ENCODE measurements at places on chromosomes 2 and 18.

GRCh38 chr18:63087421-63088230 lies 231.9 kb downstream of the BCL2 start:
- DNase-seq, result no peak

- DNase-seq, result peak; percentile 25
These were observed 18.4 kb downstream of the ATOH8 start for GRCh38 chr2:85772019-85772745.

- DNase-seq, result no peak
These were observed 187.5 kb upstream of the DTNA start for GRCh38 chr18:34522603-34523002.

DNA sequence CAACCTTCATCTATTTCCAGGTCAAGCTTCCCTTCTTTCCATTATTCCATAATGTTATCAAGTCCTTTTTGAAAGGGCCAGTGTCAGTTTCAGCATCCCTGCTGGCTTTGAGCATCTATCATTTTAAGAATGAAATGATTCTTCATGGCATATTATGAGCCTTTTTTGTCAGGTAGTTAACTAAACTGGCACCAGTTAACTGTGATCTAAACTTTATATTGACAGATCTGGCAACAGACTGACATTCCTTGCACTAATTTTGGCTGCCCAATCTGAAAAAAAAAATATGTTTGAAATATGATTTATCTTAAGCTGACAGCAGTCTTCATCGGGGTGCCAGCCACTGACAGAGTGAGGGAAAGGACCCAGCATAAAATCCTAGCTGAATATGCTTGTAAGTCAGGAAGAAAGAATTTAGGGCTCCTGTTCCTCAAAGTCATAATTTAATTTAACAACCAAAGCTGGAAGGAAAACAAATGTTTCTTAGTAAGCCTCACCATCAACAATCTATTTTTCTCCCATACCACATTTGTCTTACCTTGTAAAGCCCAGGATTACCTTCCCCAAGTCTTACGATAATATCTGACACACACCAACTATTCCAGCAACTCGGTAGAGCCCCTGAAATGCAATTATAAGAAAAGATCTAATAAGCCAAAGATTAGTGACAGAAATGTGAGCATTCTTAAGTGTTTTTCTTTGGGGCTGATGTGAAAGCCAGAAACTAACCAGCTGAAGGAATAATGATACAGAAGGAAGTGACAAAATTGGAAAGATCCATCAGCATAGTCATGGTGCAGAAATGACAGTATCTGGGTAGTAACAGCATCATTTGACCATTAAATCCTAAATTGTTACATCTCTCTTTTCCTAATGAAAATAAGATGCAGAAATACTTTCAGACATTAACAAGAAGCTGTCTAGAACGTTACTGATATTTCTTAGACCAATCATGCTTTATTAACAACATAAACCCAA lies 228.1 kb downstream of the RBM43 start:
- no peak for DNase-seq

GRCh38 chr2:127577973-127578372 lies 42.5 kb downstream of the MYO7B start:
- no peak for DNase-seq

DNA sequence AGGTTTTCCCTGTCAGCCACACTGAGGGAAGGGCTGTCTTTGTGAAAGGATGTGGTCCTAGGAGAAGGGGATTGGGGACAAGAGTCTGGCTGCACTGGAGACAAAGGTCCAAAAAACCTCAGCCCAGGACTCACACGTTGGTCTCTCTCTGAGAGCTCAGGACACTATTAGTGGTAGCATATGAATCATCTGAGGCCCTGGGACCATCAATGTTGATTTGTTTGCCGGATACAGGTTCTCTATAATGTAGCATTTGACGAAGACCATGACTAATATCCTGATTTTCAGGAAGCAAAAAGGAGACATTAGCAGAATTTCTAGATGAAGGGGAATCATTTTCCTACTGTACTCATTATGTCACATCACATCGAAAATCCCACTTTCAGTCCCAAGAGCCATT lies 22.2 kb upstream of the DNAH6 start:
- no peak for DNase-seq

- no peak for DNase-seq
These were observed 65.1 kb downstream of the INPP4A start for GRCh38 chr2:98509542-98510321.

DNA sequence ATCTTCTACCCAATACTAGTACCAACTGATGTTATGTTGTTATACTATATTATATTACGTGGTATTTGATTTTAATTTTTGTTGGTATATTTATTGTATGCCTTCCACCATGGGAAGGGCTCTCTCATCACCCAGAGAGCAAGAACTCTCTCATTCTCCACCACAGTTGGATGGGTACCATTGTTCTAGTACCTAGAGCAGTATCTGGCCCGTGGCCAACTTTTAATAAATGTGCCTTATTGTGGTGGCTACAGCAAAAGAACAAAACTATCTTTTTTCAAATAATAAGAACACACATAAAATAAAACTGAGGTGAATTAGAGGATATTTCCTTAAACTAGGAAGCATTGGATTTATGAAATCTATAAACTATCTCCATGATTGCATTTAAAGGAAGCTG lies 71.8 kb downstream of the PID1 start:
- no peak for DNase-seq

DNA sequence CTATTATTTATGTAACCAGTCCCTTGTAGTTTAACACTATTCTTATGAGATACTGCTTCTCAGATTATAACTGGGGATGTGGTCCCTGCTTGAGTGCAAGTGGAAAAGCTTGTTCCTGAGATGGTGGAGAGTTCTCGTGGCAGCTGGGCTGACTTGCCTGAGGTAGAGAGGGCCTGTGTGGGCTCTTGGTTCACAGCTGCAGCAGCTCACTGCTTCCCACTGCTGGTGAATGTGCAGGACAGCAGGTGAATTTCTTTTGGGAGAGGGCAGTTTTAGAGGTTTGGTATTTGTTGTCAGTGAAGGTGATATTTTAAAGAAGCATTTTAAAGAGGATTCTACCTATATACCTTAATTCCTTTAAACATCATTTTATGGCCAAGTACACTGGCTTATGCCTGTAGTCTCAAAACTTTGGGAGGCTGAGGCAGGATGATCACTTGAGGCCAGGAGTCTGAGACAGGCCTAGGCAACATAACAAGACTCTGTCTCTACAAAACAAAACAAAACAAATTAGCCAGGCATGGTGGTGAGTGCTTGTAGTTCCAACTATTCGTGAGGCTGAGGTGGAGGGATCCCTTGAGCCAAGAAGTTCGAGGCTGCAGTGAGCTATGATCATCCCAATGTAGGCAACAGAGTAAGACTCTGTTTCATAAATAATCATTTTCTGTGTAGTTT lies 94.8 kb downstream of the MTA3 start:
- DNase-seq, result peak; percentile 59

DNA sequence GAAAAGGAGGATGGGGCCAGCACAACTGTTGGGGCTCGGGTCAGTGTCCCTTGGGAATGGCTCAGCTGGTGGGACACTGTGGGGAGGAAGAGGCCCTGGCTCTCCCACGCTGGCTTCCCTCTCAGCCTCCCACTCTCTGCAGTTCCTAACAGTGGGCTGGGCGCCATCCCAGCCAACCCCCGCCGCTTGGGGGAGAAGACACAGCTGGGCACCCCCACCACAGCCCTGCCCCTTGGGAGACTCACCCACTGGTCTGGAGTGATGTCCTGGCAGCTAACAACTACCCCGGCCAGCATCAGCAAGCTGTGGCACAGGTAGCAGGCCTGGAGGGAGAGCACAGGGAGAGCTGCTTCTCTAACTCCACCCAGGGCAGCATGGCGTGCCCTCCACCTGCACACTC lies 8.3 kb upstream of the SEMA4C start:
- DNase-seq, result no peak

DNA sequence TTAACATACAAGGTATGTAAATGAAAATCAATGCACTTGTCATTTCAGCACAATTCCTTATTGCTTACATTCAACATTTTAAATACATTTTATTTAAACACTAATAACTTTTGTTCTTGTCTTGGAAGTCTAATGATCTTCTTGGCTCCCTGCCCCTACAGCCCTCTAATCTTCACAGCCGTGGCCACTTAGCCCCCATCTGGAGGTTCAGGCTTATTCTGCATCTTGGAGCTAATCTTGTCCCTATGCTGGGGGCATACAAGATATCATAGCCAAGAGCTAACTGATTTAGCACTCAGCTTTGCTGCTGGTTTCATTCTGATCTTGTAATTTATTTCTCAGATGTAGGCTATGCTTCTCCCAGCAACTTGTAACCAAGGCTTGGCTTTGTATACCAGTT lies 140.8 kb downstream of the TMEFF2 start:
- DNase-seq, result no peak

GRCh38 chr2:172905937-172906811 lies 169.5 kb upstream of the MAP3K20 start:
- DNase-seq, result no peak

- DNase-seq, result no peak
These were observed 145.0 kb downstream of the SRBD1 start for GRCh38 chr2:45466053-45466452.

DNA sequence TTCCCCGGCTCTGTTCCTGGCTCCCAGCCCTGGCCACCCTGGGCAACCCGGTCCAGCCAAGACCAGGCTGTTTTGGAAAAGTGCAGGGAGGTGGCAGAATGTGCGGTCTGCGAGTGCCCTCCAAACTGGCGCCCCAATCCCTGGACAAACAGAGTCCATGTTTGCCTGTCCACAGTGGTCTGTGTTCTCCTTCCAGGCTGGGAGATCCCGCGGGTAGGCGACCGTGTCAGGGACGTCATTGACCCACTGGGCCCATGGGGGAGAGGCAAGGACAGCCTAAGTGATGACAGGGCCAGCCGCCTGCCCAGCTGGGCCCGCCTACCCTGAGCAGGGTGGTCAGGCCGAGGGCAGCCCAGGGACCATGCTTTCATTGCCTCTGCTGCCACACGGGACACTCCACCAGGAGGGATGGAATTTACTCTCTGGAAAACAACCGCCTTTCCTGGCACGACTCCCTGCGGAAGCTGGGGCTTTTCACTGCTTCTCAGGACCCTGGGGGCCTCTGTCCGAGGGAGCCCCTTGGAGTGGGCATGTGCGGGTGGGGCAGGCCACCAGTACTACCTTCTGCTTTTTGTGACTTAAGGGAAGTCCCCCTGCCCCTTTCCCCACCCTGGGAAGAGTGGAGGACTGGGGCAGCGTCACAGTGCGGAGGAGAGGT lies 20.1 kb downstream of the CYP26B1 start:
- DNase-seq, result no peak

GRCh38 chr2:28348149-28348567 lies 44.5 kb upstream of the FOSL2 start:
- DNase-seq, result no peak

DNA sequence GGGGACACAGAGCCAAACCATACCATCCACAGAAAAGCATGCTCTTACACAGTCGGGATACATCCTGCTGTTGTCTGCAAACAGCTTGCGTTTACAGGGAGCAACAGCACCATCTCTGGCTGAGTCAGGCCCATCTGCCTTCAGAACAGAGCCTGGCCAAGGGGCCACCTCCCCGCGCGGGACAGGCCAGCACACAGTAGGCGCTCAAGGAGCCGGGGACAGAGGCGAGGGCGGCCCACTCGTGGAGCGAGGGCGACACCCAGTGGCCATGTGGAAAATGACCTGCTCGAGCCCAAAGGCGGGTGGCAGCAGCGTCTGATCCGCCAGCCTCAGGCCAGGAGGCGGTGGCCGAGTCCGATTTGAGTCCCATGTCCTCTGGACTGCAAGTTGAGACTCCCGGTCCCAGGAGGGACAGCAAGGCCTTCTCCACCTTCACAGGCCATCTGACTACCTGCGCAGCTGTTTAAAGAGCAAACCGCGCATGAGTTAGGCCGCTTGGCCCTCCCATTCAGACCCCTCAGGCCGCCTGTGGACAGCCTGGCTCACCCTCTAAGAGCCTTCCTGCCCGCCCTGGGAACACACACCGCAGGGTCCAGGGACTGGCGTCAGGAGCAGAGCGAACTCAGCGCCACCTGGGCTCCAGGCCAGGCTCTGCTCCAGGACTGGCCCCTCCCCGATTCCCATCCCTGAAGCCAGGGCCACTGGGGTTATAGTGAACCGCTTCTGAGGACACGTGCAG lies 38.3 kb downstream of the TTC32 start:
- DNase-seq, result peak; percentile 8

GRCh38 chr18:70058916-70059315 lies 111.2 kb upstream of the CD226 start:
- DNase-seq, result no peak

DNA sequence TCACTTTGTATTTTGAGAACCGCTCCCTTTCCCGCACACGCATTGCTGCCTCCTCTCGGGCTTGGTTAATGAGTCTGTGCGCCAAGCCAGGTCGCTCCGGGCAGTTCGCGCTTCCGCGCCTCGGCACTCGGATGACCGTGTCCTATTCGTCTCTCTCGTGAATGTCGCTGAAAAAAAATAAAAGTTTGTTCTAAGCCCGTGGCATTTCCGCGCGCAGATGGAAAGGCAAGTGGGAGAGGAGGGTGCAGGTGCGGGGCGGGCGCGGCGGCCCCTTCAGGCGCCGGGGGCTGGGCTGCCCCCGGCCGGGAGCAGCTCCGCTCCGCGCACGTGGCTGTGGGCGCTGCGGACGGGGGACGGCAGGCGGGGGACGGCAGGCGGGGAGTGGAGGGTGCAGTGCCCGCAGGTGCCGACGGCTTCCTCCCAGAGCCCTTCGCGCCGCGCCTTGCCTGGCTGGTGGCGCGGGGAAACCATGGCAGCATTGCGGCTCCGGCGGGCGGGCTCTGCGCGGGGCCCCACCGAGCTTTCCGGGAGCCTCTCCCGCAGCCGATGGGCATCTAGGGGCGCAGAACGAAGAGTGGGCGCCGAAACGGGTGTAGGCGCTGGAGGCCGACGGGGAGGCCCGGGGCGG lies 159.6 kb upstream of the SIX2 start:
- peak; percentile 5 for DNase-seq

DNA sequence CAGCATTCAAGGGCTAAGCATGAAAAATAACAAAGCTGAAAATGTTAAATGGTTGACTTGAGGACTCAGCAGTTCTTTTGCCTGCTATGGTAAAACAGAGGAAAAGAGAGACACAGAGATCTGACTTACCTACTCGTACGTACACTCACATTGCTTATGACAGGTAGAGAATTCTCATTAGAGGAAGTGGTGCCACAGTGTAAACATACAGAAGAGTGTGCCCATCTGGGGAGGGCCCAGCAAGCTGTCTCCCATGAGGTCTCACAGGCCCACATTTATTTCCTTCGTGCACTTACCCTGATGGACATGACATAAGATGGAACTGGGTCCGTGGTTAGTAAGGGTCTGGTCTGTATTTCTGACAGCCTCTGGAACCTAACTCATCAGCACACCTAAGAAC lies 729.1 kb downstream of the BCL11A start:
- DNase-seq, result no peak

Measured in MV-4-11 (cell line).